ENCODE measurements at places on chromosomes 4 and X.

DNA sequence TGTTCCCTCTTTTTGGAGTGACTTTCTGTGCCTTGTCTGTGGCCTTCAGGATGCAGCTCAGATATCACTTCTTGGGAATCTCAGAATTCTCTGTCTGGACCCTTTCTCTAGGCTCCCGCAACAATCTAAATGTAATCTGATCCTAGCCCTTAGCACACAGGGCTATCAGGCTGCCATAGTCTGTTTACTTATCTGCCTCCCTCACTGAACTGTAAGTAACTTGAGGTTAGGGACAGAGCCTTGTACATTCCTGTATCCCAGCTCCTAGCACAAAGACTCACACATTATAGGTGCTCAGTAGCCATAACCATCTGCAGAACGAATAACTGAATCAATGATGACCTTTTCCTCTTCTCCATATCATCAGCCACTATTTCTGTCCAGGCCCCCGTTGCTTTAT, 69.5 kb downstream of the RTL9 start:
- DNase-seq = no peak

DNA sequence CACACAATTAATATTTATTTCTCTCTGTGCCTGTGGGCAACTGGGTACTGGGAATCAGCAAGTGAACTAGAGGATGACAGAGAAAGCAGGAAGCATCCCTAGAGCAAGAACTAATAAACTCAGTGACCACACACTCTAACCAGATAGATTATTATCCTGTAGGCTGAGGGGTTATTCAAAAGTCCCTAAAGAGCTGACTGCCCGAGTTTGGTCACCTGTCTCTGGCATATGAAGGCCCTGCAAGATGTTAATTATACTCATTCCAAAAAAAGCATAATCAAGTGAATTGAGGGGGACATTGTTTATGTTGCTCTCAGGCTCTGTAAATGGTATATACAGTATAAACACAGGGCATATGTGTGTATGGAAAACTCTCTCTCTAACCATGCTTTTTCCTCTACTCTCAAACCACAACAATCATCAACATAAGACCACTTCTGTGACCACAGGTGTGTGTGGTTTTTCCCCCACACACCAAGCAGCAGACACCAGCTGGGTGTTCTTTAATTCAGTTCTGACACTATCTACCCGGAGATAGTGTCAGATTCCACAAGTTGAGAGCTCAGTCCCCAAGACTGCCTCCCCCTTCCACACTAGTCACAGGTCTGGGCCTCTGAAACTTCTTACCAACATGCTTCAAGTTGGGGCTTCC, 6.2 kb upstream of the HPSE start:
- DNase-seq = no peak

- DNase-seq = peak; percentile 26
Observed at GRCh38 chr4:97720869-97721432, 422.3 kb downstream of the STPG2 start.

GRCh38 chr4:113260688-113261087, 211.2 kb downstream of the ANK2 start:
- DNase-seq = no peak

DNA sequence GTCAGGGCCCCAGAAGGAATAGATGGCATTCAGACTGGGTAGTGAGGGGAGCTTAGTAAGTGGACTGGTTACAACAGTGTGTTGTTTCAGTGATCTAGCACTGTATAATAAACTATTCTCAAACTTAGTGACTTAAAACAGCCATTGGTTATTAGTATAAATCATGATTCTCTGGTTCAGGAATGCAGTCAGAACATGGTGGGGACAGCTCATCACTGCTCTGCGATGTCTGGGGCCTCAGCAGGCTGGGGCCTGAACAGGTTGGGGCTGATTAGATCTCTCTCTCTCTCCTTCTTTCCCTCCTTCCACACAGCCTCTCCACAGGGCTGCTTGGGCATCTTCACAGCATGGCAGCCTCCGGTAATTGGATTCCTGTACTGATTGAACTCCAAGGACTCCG, 160.4 kb downstream of the GATB start:
- no peak for DNase-seq

DNA sequence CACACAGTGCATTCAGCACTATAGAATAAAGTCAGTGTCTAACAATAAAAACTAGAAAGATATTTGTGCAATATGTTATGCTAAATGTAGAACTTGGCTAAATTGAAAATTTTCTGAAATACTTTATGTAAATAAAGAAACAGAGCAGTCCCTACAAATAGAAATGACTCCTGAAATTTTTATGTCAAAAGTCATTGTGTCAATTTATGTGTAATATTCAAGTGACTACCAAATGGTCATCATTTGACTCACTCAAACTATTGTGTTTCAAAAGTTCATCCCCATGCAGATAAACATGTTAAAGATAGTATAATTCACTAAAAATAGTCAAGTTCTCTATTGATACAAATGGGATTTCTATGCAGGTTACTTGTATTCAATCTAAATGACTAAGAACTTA, 17.9 kb downstream of the LRBA start:
- no peak for DNase-seq

- no peak for DNase-seq
Observed at GRCh38 chrX:68443155-68443868, 10.0 kb upstream of the OPHN1 start.

GRCh38 chrX:42107495-42108488, 184.4 kb upstream of the CASK start:
- DNase-seq = no peak

DNA sequence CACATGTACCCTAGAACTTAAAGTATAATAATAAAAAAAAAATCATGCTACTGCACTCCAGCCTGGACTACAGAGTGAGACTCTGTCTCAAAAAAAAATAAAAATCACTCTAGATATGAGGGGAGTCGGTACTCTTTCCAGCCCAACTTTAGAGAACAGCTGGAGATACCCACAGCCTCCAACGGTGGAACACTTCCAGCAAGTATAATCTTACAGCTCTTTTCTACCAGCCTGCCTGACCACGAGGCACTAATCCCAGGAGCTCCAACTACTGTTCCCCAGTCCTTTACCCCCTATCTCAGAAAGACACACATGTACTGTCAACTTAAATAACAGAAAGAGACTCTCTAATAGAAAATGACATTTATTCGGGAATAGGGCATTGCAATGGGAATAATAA, 46.8 kb downstream of the STEEP1 start:
- no peak for DNase-seq

DNA sequence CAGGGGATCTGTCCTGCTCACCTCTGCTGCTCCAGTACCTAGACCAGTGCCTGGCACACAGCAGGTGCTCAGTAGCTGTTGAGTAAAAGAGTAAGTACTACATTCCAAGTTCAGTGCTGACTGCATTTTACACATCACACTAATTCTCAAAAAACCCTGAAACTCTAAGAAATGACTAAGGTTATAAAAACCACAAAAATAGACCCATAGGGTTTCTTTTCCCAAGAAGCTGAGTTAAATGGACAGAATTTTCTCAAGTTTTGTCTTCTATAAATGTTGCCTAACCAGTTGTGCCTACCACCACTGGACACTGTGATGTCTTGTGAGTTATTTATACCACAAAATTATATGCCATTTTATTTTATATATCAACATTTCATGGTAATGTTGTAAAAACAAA, 78.9 kb upstream of the RXFP1 start:
- DNase-seq = no peak

DNA sequence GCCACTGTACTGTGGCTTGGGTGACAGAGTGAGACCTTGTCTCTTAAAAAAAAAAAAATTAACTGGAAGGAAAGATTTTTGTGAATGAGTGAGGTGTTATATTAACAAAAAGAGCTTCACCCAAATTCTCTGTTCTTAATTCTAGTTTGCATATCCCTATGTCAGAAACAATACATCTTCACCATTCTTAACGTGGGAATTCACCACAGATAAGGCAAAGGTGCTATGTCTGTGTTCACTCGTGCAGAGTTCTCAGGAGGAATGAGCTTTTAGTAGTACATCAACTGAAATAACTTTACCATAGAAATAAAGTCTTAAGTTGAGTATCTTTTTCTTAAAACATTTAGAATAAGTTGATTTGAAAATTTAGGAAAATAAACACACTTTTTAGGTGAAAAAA, 135.1 kb downstream of the RAPGEF2 start:
- no peak for DNase-seq

DNA sequence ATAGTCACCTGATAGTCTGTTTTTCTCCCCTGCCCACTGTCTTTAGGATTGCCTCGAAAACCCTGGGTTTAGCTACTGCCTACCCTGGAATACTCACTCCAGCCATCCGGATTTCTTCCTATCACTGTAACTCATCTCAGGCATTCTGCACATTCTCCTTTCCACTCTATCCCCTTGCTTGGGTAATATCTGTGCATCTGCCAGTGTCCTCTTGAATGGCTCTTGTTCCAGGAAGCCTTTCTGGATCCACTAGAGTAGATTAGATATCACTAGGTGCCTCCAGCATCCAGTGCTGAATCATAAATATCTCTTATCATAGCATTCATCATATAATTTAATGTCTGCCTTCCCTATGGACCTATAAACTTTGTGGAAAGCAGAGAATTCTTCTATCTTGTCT, 17.1 kb upstream of the GALNT7 start:
- no peak for DNase-seq

DNA sequence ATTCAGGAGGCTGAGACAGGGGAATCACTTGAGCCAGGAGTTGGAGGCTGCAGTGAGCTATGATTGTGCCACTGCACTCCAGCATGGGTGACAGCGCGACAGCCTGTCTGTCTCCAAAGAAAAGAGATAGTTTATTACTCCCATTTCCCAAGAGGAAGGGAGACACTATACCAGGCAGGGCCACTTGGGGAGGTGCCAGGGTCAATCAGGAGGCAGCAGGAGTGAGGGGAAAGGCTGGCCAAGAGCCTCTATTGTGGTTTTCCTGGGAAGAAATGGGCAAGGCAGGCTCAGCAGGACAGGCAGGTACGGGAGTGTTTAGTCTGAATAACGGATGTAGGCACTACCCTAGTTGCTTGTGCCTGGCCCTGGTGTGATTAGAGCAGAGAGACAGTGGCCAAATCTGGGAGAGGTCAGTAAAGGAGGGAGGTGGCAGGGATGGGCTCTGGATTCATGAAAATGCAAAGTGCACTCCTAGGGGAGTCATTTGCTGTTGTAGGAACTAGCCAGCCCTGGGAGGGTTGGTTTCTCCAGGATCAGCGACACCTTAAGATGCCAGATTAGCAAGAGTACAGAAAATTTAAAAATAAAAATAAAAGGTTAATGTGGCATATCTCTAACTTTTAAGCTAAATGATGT, 20.2 kb upstream of the CDKN2AIP start:
- no peak for DNase-seq

DNA sequence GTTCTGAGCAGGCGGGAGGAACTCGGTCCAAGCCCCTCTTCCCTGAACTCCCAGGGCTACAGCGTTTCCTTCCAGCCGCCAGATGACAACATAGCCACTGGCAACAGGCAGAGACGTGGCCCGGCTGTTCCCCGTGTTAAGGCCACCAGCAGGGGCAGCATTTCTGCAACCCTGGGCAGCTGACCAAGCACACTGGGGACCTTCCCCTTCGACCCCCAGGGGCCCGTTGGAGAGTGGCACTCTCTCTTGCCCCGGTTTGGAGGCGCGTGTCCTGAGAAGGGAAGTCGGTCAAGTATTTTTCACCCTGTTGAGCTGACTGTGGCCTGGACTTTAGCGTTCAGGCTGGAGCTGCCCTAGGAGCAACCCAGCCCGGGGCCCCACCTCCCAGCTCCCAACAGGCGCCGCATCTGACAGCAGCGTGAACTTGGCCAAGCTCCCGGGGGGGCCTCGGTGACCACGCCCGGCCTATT, 37.6 kb downstream of the ZBTB49 start:
- no peak for DNase-seq
